ENCODE measurements at places on chromosomes 1 and 21. TPM values are rescaled to one million over a fixed set of nuclear protein-coding genes. Genes with fewer than 3 reads are reported as not detected.

The GLRX2 gene
- total RNA-seq: 40.4 TPM

The LRRC3 gene
- 1.8 TPM for total RNA-seq

The PYHIN1 gene
- 1.4 TPM for total RNA-seq

The FAM89A gene
- 15.2 TPM for total RNA-seq

The SLC44A5 gene
- 0.28 TPM for total RNA-seq

The ALG6 gene
- 17.4 TPM for total RNA-seq

The TFF1 gene
- total RNA-seq: not detected

DNA sequence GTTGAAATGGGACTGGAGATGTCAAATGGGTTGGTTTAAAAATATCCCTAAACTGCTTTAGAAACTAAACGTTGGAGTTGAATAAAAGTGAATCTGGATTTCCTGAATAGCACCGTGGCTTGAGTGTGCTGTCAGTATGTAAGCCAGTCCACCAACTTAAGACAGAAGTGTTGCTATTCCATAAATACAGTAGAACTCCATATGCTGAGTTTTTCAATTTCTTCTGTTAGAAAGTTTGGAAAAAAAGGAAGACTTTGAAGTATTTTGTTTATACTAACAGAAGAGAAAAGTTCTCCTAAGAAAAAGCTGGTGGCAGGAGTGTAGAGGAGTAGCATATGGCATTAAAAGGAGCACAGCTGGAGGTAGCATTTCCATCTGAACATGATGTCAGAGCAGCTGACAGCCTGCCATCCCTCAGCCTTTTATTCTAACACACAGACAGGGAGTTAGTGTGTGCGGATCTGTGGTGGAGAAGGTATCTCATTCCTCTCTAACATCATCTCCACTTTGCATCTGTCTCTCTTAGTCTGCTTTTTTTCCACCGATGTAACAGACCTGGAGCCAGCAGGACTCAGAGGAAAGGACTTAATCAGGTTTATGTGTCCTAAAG, at the start of gene ZBTB18:
Gene ZBTB18, plus strand, starts transcription at position 449 of the 610 bp plus-strand sequence. Its CDS starts 149 bp downstream, at position 598.
- peak within 1 kb of the TSS; percentile 95 for H3K4me3 ChIP-seq
- no peaks in the 10 kb centered on the region for H3K27me3 ChIP-seq
- H3K4me1 ChIP-seq: peaks cover 25% of the 10 kb centered on the region
- H3K36me3 ChIP-seq: peaks cover 4% of the 10 kb centered on the region
- no peak within 1 kb of the TSS for H3K27ac ChIP-seq

DNA sequence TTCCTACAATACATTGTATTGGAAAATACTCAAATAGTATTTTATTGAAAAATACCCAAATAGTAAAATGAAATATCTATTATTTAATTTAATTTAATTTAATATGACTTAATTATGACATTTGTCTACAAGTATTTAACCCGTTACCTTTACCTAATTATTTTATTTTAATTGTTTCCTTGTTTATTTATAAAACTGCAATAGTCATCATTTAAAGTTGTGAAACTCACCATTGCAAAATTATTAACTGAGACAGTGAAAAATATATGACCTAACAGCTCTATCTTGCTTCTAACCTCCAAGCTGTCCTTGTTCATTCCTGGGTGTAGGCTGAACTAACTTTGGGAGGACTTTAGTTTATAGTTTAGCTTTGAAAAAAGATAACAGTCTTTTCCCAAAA, 300.6 kb upstream of the POGK start:
- no peak for DNase-seq
- no peaks in the 10 kb centered on the region for H3K36me3 ChIP-seq
- H3K4me3 ChIP-seq: no peak overlapping the region
- H3K4me1 ChIP-seq: no peaks in the 10 kb centered on the region

DNA sequence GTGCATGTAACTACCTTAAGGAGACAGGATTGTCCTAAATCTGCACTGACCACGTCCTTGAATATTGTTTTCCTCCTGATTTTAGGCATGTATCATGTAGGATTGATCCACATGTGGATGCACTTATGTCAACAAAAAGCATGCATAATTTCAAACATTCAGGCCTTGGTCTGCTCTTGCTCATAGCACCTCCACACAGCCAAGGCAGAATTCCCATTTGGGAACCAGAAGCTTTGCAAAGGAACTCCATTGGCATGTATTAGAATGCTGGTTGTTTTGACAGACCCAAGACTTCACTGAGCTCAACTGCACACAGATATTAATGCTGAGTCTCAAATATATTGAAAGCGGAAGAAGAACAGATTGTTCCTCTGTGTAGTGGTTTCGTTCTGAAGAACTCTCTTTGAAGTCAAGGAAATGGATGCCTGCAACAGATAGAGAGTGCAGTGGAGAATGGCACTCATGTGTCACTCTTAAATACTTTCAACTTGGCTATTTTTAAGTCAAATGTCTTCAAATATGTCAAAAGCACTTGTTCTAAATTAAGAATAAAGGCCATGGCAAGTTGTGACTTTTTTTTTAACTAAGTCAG, 387.6 kb downstream of the LTN1 start:
- H3K36me3 ChIP-seq: peaks cover 34% of the 10 kb centered on the region
- no peaks in the 10 kb centered on the region for H3K27me3 ChIP-seq

- no peaks in the 10 kb centered on the region for H3K27me3 ChIP-seq
- peaks cover 18% of the 10 kb centered on the region for H3K36me3 ChIP-seq
- DNase-seq: no peak
- H3K4me1 ChIP-seq: no peaks in the 10 kb centered on the region
- no peak overlapping the region for H3K27ac ChIP-seq
- no peak overlapping the region for H3K4me3 ChIP-seq
Measured at GRCh38 chr1:54851406-54851805, 35.6 kb downstream of the DHCR24 start.

- peaks cover 43% of the 10 kb centered on the region for H3K4me1 ChIP-seq
- peak overlapping the region; percentile 83 for H3K27ac ChIP-seq
- peaks cover 32% of the 10 kb centered on the region for H3K36me3 ChIP-seq
- no peaks in the 10 kb centered on the region for H3K27me3 ChIP-seq
- peak overlapping the region; percentile 36 for H3K4me3 ChIP-seq
Measured at GRCh38 chr21:17775431-17776126, 43.6 kb downstream of the C21orf91 start.

DNA sequence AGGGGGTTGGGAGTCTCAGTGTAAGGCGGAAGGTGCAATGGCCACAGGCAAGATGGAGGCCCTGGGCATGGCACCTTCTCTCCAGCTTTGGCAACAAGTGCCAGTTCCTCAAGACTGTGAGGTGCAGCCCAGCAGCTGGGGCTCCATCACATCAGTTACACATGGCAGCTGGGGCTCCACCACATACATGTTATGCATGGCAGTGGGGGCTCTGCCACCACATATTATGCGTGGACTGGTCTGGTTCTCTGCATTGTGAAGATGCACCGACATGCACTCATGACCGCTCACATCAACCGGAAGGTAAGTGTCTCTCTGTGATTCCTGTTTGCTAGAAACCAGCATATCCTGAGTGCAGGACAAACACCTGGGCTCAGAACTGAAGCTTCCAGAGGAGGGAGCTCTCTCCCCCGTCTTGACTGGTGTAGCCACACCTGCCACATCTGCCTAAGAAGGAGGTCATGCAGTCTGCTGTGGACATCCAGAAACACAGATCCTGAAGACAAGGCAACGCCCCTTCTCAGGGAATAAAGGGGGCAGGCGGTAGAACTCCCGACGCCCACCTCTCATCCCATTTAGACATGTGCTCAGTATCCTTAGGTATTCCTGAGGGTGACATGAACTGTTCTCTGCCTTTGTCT, 104.1 kb upstream of the TMPRSS2 start:
- peaks cover 2% of the 10 kb centered on the region for H3K4me1 ChIP-seq
- H3K36me3 ChIP-seq: no peaks in the 10 kb centered on the region
- H3K27me3 ChIP-seq: peaks cover 38% of the 10 kb centered on the region

GRCh38 chr1:246099570-246099969, 407.5 kb downstream of the SMYD3 start:
- no peaks in the 10 kb centered on the region for H3K27me3 ChIP-seq
- no peak overlapping the region for H3K4me3 ChIP-seq
- DNase-seq: no peak
- H3K4me1 ChIP-seq: no peaks in the 10 kb centered on the region
- H3K36me3 ChIP-seq: peaks cover 12% of the 10 kb centered on the region

DNA sequence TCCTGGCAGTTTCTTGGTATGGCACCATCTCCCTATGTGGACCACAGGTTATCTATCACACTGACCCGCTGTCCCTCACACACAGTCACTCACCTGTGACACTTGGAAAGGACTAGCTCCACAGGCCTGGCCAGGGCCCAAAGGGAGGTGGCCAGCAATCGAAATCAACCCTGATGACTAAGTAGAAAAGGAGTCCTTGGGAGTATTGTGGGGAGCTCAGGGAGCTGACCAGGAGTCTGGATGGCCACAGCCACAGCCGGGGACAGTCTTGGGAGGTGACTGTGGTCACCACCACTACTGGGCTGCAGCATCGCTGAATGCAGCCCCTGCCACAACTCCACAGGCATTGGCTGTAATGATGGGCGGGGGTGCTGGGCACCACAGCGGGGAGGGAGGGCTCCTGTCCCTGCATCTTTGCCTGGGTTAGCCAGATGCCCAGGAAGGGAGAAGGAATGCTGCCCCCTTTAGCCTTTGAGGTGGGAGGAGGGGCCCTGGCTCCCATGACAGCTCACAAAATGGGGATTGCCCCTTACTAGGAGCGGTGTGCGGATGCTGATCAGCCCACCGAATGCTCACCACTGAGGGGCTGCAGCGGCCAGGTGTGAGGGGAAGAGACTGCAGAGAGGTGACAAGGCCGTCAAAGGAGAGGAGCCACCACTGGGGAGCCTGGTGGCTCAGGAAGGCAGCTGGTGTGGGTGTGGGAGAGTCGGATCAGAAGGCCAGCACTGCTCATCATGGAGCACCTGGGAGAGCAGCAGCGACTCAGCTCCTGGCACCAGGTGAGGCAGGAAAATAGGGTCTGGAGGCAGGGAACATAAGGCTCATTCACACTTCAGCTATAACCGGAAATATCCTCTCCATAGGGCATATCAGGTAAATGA, 61.3 kb downstream of the H3-3A start:
- H3K27me3 ChIP-seq: peaks cover 5% of the 10 kb centered on the region
- H3K4me1 ChIP-seq: peaks cover 22% of the 10 kb centered on the region
- H3K27ac ChIP-seq: peak overlapping the region; percentile 25
- peak overlapping the region; percentile 44 for H3K4me3 ChIP-seq
- H3K36me3 ChIP-seq: no peaks in the 10 kb centered on the region
- DNase-seq: no peak

GRCh38 chr21:16538936-16539440, 809.2 kb downstream of the USP25 start:
- no peaks in the 10 kb centered on the region for H3K36me3 ChIP-seq
- no peak for DNase-seq
- no peaks in the 10 kb centered on the region for H3K4me1 ChIP-seq

- H3K4me3 ChIP-seq: no peak overlapping the region
- DNase-seq: no peak
- no peaks in the 10 kb centered on the region for H3K4me1 ChIP-seq
- no peaks in the 10 kb centered on the region for H3K36me3 ChIP-seq
- no peak overlapping the region for H3K27ac ChIP-seq
- H3K27me3 ChIP-seq: no peaks in the 10 kb centered on the region
Measured at GRCh38 chr1:56511364-56511763, 68.0 kb downstream of the PLPP3 start.

- no peak for DNase-seq
- H3K4me1 ChIP-seq: peaks cover 44% of the 10 kb centered on the region
- H3K36me3 ChIP-seq: peaks cover 30% of the 10 kb centered on the region
- peak overlapping the region; percentile 96 for H3K27ac ChIP-seq
- H3K4me3 ChIP-seq: peak overlapping the region; percentile 93
Measured at GRCh38 chr1:149849947-149850360, 49.4 kb upstream of the BOLA1 start.

GRCh38 chr1:19240673-19241538, 10.4 kb downstream of the EMC1 start:
- H3K27ac ChIP-seq: peak overlapping the region; percentile 25
- no peaks in the 10 kb centered on the region for H3K27me3 ChIP-seq
- H3K4me1 ChIP-seq: peaks cover 3% of the 10 kb centered on the region
- DNase-seq: peak; percentile 66
- no peak overlapping the region for H3K4me3 ChIP-seq

- H3K4me3 ChIP-seq: no peak overlapping the region
- peak; percentile 41 for DNase-seq
- H3K27me3 ChIP-seq: no peaks in the 10 kb centered on the region
- H3K4me1 ChIP-seq: peaks cover 2% of the 10 kb centered on the region
Measured at GRCh38 chr1:201085902-201086735, 26.1 kb downstream of the CACNA1S start.

GRCh38 chr1:112850034-112850757, 105.8 kb downstream of the SLC16A1 start:
- H3K4me3 ChIP-seq: peak overlapping the region; percentile 59
- no peak for DNase-seq
- H3K4me1 ChIP-seq: no peaks in the 10 kb centered on the region

DNA sequence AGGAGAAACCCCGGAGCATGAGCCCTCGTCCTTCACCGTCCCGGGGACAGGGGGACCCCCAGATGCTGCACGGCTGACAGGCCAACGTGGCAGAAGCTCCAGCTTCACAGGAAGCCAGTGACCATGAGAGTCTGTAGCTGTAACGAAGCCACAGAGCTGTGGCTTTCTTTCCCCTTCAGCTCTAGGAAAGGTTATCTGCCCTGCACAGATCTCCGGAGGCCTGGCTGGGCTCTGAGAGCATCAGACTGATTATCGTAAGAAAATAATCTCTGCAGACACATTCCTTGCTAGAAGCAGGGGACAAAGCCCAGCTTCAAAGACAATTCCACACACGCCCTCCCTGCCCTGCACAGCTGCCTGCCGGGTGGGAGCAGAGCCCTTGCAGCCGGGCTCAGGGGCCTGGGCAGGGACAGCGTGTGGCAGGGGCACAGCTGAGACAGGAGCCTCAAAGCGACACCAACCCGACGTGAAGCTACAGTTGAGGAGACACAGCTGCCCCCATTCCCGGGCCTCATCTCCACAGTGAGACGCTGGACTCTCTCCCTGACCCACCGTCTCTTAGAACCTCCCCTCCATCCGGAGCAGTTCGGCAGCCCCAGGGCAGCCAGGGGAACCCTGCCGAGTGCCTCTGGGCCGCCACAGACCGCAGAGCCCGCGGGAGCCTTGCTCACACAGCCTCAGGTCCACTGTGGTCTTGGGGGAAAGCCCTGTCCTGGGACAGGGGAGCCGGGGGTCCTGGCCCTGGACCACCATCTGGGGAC, 30.6 kb downstream of the POFUT2 start:
- H3K4me1 ChIP-seq: peaks cover 11% of the 10 kb centered on the region
- no peak overlapping the region for H3K4me3 ChIP-seq
- no peak for DNase-seq

DNA sequence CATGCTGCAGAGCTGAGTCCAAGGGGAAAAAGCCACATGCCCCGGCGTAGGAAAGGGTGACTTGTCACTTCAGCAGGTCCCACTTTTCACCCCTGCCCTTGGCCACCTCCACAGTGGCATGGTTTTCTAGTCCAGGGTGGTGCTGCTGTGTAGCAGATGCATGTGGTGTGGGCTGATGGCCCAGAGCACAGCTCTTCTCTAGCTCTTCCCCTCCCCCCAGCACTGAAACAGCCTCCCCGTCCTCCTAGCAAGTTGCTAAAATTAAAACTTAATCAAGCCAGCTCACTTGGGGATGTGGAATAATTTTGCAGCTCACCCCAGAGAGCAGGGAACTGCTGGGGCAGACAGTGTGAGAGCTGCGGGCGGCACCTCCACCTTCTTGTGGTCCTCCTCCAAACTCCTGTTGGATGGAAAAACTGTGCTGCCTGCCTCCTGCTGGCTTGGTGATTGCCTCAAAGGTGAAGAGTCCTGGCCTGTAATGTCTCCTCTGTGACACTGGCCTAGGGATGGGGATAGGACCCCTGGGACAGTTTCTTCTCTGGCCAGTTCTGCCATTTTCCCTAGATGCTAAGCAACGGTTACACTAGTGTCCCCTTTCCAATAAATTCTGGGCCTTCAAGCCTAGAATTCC, 91.6 kb downstream of the RNF220 start:
- H3K4me3 ChIP-seq: no peak overlapping the region
- H3K27me3 ChIP-seq: peaks cover 7% of the 10 kb centered on the region
- H3K27ac ChIP-seq: no peak overlapping the region
- no peaks in the 10 kb centered on the region for H3K36me3 ChIP-seq
- no peaks in the 10 kb centered on the region for H3K4me1 ChIP-seq
